Left hindlimb (tissue), 1 donor: ENCODE measurements at places on chromosomes 16 and 17.

DNA sequence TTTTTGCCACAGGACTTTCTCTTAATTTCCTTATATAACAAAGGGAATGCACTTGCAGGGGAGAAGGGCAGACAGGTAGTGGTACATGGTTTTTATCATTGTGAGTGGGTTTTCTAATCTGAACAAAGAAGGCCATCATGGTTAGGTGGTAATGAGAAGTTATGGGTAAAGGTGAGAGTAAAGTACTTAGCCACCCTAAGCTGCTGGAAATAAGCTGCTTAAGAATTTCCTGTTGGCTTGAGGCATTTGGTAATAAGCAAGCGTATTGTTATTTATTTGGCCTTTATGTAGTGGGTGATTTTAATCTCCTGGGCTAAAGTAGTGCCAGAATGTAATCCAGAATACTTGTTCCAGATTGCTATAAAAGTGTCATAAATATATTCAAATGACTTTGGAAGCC lies 27.1 kb downstream of the TAC4 start:
- no peak for DNase-seq

DNA sequence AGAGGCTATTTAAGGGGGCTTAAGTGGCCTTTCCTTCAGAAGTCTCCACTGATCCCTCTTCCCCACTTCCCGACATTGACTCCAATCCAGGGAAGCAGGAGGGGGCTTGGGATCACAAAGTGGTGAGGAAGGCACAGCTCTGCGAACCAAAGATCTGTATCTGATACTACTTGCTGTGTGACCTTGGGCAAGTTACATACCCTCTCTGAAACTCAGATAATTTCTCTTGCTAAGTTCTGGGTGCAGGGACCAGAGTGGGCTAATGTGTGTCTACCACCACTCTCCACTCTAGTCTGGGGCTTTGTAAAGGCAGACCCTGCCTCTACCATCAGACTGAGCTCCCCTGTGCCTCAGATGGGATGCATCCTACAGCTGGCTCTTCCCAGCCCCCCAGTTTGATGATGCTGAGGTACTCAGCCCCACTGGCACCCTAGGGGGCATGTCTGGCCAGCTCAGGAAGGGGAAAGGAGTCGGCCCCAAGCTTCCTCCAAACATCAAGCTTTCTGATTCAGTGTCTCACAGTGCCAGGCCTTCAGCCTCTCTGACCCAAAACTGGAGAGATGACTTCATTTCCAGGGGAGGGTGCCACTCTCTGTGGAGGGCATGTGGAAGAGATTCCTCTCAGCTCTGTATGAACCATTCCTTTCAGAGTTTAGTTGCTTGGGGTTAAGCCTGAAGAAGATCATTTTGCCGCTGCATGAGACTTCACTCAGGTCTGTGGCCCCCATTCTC lies 10.9 kb downstream of the DLX4 start:
- peak; percentile 21 for DNase-seq

DNA sequence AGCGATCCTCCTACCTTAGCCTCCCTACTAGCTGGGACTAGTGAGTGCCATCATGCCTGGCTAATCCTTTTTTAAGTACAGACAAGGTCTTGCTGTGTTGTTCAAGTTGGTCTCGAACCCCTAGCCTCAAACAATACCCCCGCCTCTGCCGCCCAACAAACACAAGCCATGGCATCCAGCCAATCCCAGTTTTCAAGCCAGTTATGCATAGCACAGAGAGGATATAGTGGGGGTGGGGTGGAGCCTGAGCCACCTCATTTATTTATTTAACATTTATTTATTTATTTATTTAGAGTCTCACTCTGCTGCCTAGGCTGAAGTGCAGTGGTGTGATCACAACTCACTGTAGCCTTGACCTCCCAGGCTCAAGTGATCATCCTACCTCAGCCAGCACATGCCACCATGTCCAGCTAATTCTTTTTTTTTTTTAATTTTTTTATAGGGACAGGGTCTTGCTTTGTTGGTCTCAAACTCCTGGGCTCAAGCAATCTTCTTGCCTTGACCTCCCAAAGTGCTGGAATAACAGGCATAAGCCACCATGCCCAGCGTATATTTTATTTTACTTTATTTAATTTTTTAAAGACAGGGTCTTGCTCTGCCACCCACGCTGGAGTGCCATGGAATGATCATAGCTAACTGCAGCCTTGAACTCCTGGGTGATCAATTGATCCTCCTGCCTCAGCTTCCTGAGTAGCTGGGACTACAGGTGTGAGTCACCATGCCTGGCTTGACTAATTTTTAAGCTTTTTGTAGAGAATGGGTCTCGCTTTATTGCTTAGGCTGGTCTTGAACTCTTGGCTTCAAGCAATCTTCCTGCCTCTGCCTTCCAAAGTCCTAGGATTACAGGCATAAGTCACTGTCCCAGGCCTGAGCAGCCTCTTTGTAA lies 26.2 kb upstream of the KLHL11 start:
- DNase-seq: no peak

GRCh38 chr17:37527249-37527851 lies 37.7 kb downstream of the DUSP14 start:
- no peak for DNase-seq

DNA sequence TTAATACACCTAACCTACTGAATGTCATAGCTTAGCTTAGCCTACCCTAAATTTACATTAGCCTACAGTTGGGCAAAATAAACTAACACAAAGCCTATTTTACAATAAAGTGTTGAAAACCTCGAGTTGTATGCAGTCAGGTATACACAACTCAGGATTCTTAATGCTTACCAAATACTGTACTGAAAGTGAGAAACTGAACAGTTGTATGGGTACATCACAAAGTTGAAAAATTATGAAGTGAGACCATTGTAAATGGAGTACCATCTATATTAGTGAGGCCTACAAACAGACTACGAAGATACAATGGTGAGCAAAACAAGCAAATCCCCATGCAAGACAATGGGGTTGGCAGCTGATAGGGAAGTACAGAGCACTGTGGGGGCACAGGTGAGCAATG lies 79.7 kb downstream of the VAT1L start:
- no peak for DNase-seq
